ENCODE measurements at places on chromosomes 1 and 21.
A peak's percentile ranks its signal among the peaks of the same experiment; 100 is the strongest.

GRCh38 chr1:46405197-46405555 is 11.1 kb downstream of the FAAH start:
- no peak for DNase-seq

DNA sequence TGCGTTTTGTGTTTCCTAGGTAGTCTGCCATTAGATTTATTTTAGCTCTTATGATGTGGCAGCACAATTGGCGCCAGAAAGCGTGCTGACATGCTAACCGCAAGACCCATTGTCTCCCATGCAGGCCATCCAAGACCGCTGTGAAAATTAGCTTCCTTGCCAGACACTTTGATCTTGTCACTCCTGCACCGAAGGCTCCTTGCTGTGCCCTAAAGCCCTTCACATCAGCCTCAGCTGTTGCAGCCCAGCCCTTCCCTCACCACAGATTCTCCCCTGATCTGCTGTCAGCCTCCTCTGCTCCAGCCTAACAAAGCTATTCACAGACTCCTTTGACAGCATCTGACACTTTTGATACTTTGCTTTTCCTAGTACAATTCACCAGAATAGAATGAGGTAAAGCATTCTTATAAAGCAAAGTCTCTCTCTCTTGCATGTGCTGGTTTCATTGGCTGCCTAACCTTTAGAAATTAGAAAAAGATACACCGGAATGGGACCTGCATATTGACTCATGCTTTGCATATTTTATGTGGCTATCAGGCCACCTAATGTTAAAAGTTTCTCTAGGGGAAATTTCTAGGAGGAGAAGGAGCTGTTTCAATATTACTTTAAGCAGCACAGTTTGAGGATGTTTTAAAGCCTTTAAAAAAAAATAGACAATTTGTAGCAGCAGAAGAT is 280.3 kb upstream of the FMN2 start:
- peak; percentile 33 for DNase-seq

DNA sequence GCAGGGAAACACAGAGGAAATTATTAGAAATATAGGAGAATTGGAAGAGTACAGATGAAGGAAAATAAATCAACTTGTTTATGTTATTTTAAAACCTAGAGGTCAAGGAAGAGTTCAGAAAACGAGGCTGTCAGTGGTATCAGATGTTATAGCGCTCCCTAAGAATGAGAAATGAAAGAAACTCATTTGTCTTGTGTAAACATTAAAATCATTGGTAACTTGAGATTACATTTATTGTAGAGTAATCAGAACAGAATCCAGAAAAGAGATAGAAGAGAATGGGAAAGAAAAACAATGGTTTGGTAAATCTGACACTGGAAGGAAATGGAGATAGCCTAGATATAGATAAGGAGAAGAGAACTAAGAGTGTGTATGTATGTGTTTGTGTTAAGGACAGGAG is 106.4 kb downstream of the ATF6 start:
- no peak for DNase-seq

GRCh38 chr1:207078578-207079132 is 10.0 kb upstream of the C4BPB start:
- no peak for DNase-seq

DNA sequence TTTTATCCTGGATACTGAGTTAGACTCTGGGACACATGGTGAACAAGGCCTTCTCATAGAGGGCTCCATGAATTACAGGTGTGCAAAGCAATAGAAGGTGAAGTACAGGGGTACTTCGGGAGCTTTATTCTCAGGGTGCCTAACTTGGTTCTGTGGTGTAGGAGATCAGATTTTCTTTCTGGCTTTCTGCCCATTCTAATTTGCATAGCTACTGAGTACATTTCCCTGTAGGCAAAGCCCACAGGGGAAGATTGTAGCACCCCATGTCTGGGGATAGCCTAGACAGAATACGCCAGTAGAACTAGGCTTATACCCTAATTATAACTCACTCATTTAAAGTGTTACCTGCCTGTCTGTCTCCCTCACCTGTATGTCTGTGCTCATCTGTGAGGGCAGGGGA is 49.7 kb downstream of the PGM1 start:
- DNase-seq = no peak

DNA sequence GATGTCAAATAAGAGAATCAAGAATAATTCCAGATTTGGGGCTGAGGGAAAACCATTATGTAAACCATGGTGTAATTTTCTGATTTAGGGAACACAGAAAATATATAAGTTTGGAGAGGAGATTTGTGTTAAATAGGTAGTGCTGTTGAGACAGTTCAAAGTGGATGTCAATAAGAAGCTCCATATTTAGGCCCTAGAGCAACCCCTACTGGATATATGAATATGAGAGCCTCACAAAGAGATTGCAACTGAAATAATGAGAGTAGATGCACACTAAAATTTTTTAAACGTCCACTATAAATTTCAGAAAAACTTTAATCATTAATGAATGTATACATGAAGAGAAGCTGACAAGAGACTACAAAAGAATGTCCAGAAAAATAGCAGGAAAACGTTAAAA is 1447.8 kb upstream of the PRMT6 start:
- peak; percentile 39 for DNase-seq

- no peak for DNase-seq
Measured at GRCh38 chr1:116561563-116561962, 9.3 kb downstream of the CD58 start.

GRCh38 chr21:16376673-16377072 is 646.9 kb downstream of the USP25 start:
- DNase-seq = peak; percentile 7

DNA sequence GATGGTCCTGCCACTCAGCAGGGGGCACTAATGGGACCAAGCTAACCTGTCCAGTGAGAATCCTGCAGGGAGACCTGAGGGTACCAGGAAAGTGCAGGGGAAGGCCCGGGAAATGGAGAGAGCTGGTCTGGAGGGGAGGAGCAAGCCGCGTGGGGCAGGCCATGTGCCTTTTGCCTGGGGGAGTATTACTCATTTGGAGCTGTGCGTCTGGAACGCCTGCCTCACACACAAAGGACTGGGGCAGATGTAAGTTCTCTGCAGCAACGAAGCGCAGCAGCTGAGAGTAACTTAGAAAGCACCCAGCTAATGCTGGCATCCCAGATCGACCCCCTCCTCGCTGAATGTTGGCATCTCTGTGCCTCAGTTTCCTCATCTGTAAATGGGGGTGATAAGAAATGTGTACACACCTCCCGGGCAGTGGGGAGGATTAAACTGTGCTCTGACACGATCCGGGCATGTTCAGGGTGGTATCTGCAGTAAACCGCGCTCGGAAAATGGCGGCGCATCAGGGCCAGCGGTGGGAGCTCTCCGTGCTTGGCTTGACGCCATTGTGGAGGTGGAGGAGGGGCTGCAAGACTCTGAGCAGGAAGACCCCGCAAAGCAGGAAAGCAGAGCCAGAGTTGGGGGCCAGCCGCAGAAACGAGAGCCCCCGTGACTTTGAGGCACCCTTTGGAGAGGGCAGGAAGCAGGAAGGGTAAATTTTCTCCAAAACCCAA is 212.5 kb downstream of the NPHP4 start:
- DNase-seq = no peak

DNA sequence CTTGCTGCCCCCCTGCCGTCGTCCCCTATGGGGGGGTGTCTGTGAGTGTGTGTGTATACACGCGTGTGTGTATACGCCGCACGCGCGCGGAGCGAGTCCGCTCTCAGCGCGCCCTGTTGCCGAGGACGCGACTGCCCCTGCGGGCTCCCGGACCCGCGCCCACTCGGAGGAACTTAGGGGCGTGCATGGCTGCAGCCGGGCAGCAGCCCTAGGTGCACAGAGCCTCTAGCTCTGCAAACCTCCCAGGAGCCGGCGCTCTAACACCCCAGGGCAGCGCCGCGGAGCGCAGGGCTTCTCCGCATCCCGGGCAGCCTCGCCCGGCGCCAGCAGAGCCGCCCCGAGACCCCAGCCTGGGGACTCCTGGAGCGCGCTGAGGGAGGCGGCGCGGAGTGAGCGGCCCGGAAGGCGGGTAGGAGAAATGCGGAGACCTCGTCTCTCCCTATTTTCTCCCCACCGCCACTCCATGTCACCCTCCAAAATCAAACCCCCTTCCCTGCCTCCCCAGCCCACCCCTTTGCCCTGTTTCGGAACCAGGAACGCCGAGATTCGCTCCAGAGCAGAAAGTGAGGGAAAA is 574 bp downstream of the ITPKB start:
- DNase-seq = peak; percentile 39

- no peak for DNase-seq
Measured at GRCh38 chr1:65068202-65069010, 79.6 kb upstream of the AK4 start.

DNA sequence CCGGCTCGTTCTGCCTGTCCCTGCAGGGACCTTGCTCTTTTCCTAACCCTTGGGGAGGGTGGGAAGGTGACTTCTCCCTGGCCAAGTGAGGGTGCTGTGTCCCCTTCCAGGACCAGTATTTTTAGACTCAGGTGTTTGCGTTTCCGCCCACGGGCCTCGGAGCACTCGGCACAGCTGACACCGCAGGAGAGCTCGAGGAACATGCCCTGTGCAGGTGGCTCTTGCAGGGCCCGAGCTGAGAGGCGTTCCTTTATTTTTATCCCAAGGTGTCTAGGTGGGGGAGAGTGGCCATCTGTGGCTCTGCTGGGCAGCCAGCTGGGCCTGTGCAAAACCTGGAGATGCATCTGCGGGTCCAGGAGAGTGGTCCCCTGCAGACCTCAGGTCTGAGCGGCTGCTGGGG is 16.0 kb downstream of the PLCH2 start:
- DNase-seq = no peak

GRCh38 chr21:43012596-43012995 is 38.2 kb downstream of the PKNOX1 start:
- no peak for DNase-seq

- no peak for DNase-seq
Measured at GRCh38 chr1:184664661-184665060, 90.0 kb downstream of the EDEM3 start.

- DNase-seq = no peak
Measured at GRCh38 chr1:153293480-153293775, 19.3 kb downstream of the PGLYRP3 start.

- DNase-seq = no peak
Measured at GRCh38 chr21:33974513-33975468, 59.2 kb upstream of the ATP5PO start.

DNA sequence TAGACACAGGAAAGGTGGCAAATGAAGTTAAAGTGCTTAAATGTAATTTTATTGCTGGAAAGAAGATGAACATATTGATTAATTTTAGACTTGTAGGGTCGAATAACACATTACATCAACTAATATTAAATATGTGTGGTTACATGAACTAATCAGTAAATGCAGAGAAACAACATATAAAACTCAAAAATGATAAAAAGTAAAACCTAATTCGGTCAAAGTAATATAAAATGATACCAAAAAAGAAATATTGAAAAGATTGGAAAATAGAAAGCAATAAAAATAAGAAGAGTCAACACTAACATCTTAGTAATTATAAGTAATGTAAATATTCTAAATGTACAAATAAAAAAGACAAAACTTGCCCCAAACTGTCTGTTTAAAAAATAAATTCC is 43.3 kb downstream of the CD53 start:
- DNase-seq = no peak

- peak; percentile 54 for DNase-seq
Measured at GRCh38 chr1:205972491-205973168, 29.4 kb upstream of the SLC26A9 start.

- no peak for DNase-seq
Measured at GRCh38 chr1:40621821-40622450, 43.5 kb downstream of the RIMS3 start.

DNA sequence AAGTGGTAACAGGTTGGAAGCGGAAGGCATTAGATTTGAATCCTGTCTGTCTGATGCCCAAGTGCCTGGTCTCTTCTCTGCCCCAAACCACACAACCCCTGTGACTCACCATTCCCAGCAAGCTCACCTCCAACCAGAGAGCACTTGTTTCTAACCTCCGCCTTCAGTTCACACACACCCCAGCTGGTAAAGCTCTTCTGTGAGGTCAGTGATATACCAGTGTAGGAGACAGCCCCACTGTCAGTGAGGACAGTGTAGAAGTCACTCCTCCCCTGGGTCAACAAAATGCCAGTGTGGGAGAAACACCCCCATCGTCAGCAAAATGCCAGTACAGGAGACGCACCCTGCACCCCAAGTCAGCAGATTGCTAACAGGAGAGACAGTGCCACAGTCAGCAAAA is 2.6 kb downstream of the RIMS3 start:
- peak; percentile 25 for DNase-seq

GRCh38 chr1:168121401-168122011 is 15.2 kb downstream of the GPR161 start:
- DNase-seq = peak; percentile 97

- peak; percentile 93 for DNase-seq
Measured at GRCh38 chr21:45154511-45155508, 80.4 kb downstream of the ADARB1 start.

DNA sequence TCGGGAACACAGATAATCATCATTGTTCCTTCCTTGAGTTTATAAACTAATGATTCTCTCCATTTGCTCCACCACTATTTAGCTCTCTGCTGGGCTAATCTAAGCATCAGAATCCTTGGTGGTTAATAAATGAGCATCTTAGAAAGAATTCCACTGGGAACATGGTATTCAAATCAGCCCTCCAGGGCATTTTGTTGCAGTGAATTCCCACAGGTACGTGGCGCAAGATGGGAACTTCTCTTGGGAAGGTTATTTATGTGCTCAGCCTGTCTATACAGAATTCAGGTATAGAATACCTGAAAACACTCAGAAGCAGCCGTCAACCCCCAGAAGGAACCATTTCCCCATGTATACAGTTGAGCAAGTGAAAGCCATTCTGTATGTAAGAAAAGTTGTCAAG is 131.5 kb downstream of the NTNG1 start:
- no peak for DNase-seq

GRCh38 chr1:19481826-19482398 is 3.4 kb downstream of the CAPZB start:
- no peak for DNase-seq

GRCh38 chr1:9201401-9202239 is 33.0 kb upstream of the H6PD start:
- peak; percentile 59 for DNase-seq

- DNase-seq = no peak
Measured at GRCh38 chr21:16625491-16625890, 887.4 kb upstream of the CXADR start.

GRCh38 chr1:67818725-67819301 is 14.5 kb downstream of the GNG12 start:
- DNase-seq = no peak

Data from fibroblast of skin of scalp (primary cell).